ENCODE measurements at places on chromosomes 1 and 21. TPM values are rescaled to one million over a fixed set of nuclear protein-coding genes. Genes with fewer than 3 reads are reported as not detected.

Gene NUP210L
- 0.15 TPM for total RNA-seq

Gene LYPD8
- not detected for total RNA-seq

Gene IL19
- total RNA-seq = not detected

Gene FBLIM1
- total RNA-seq = 53.4 TPM

Gene DENND2C
- total RNA-seq = 4.1 TPM

Gene SFN
- total RNA-seq = 1.6 TPM

Gene KRTAP12-2
- not detected for total RNA-seq

Gene TEX35
- under 0.01 TPM for total RNA-seq

Gene C4BPA
- total RNA-seq = not detected

Gene LIN28A
- total RNA-seq = not detected

Gene EFNA4
- 2.5 TPM for total RNA-seq

Gene NECTIN4
- total RNA-seq = under 0.01 TPM

Gene CD244
- not detected for total RNA-seq

Gene BMP8B
- not detected for total RNA-seq

Gene MRPS15
- total RNA-seq = 66.7 TPM

Gene GBP4
- 0.15 TPM for total RNA-seq

Gene KRTAP7-1
- not detected for total RNA-seq

Gene TAS1R3
- 0.50 TPM for total RNA-seq

Gene FOXD3
- not detected for total RNA-seq

Gene ADAM30
- not detected for total RNA-seq

Gene IL6R
- 35.6 TPM for total RNA-seq

Gene AKNAD1
- total RNA-seq = not detected

Gene APOBEC4
- total RNA-seq = not detected

Gene IVL
- not detected for total RNA-seq

Gene SPRR2A
- not detected for total RNA-seq

Gene HSD3B2
- not detected for total RNA-seq

Gene ATP1A4
- not detected for total RNA-seq

Gene PLPPR5
- total RNA-seq = under 0.01 TPM

Gene CLDN19
- not detected for total RNA-seq

Gene TSPAN2
- not detected for total RNA-seq

Gene EEIG2
- total RNA-seq = 33.9 TPM

Gene MORN1
- 10.3 TPM for total RNA-seq

Gene CNR2
- total RNA-seq = not detected

Gene C1orf226
- 0.17 TPM for total RNA-seq

Gene ZBTB8A
- 7.1 TPM for total RNA-seq

Gene UBL4B
- not detected for total RNA-seq

Gene RIT1
- total RNA-seq = 33.4 TPM

Gene SLC30A2
- not detected for total RNA-seq

Gene C8A
- under 0.01 TPM for total RNA-seq

Gene CCDC185
- total RNA-seq = 0.17 TPM

Gene IL20
- not detected for total RNA-seq
